ENCODE measurements at places on chromosomes 7 and 10. TPM values are rescaled to one million over a fixed set of nuclear protein-coding genes. Genes with fewer than 3 reads are reported as not detected.

- no peaks in the 10 kb centered on the region for H3K36me3 ChIP-seq
- no peak for DNase-seq
- H3K27ac ChIP-seq, result no peak overlapping the region
- H3K27me3 ChIP-seq, result peaks cover 96% of the 10 kb centered on the region
Measured at GRCh38 chr10:117162093-117163060, 24.3 kb upstream of the VAX1 start.

DNA sequence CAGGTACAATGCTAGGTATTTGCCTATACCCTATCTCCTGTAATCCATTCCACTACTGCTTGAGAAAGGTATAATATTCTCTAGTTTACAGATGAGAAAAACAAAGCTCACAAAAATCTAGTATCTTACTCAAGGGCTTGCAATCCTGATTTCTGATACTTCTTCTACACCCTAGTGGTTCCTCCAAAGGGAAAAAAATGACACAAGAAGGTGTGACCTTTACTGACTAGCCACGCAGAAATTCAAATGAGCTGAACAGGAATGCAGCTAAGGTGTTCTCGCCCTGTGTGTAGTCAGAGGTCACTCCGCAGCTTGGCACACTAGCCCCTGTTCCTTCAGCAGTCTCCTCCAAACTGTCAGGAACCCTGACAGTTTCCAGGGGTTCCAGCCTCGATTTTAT, 59.5 kb upstream of the TM9SF3 start:
- H3K27ac ChIP-seq, result no peak overlapping the region
- no peaks in the 10 kb centered on the region for H3K36me3 ChIP-seq
- no peak overlapping the region for H3K4me3 ChIP-seq
- H3K4me1 ChIP-seq, result peaks cover 1% of the 10 kb centered on the region

DNA sequence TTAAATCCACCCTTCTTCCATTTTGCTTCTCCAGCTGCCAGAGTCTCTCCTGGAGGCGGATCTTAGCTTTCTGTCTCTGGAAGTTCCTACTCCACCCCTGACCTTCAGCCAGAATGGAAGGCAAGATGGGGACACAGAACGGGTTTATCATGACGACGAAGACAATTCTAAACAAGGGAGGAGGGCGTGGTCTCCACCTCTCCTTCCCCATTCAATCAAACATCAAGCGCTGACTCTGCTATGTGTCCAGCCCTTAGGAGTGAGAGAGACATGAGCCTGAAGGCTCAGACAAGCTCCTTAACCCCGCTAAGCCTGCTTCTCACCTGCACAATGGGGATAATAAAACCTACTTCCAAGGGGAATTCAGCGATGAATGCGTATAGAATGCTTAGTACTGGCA, 3.1 kb downstream of the CYP17A1 start:
- peak overlapping the region; percentile 18 for H3K4me3 ChIP-seq
- peak overlapping the region; percentile 90 for H3K27ac ChIP-seq
- no peak for DNase-seq
- H3K36me3 ChIP-seq, result peaks cover 5% of the 10 kb centered on the region

Gene PLAU
- total RNA-seq, result 5.5 TPM

DNA sequence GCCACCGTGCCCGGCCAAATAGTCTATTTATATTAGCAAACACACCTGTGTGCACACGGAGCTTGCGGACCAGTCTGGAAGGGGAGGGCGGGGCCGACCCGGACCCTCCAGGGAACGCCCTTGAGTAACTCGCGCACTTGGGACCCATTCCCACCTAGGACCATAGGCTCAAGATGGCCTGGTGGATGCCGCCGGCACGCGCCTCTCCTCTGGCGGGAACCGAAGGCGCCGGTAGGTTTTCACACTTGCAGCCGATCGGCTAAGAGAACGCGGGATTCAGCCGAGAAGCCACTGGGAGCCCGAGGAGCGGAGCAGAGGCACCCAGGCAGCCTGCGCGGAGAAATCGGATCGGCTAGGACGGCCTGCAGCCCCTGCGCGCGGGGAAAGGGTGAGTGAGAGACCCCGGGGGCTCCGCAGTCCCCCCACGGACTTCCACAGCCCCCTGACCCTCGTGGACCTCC, 18.9 kb downstream of the IFT22 start:
- DNase-seq, result no peak
- H3K4me3 ChIP-seq, result peak overlapping the region; percentile 47
- H3K27me3 ChIP-seq, result peaks cover 62% of the 10 kb centered on the region
- no peak overlapping the region for H3K27ac ChIP-seq

Gene CHST3
- total RNA-seq, result 21.7 TPM

GRCh38 chr10:119316729-119317097, 109.3 kb downstream of the GRK5 start:
- H3K27me3 ChIP-seq, result no peaks in the 10 kb centered on the region
- peaks cover 48% of the 10 kb centered on the region for H3K4me1 ChIP-seq
- H3K36me3 ChIP-seq, result peaks cover 7% of the 10 kb centered on the region
- H3K27ac ChIP-seq, result peak overlapping the region; percentile 75

- no peak overlapping the region for H3K27ac ChIP-seq
- H3K4me3 ChIP-seq, result no peak overlapping the region
- H3K27me3 ChIP-seq, result no peaks in the 10 kb centered on the region
- DNase-seq, result no peak
Measured at GRCh38 chr10:132443605-132443982, 46.6 kb downstream of the PWWP2B start.

DNA sequence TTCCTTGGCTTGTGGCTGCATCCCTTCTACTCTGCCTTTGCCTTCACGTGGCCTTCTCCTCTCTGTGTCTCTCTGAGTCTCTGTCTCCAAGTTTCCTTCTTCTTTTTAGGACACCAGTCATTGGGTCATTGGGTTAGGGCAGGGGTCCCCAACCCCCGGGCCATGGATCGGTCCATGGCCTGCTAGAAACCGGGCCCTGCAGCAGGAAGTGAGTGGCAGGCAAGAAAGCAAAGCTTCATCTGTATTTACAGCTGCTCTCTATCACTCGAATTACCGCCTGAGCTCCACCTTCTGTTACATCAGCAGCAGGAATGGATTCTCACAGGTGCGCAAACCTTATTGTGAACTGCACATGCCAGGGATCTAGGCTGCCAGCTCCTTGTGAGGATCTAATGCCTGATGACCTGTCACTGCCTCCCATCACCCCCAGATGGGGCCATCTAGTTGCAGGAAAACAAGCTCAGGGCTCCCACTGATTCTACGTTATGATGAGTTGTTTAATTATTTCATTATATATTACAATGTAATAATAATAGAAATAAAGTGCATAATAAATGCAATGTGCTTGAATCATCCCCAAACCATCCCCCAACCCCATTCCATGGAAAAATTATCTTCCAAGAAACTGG, 47.9 kb upstream of the DOCK1 start:
- peaks cover 15% of the 10 kb centered on the region for H3K4me1 ChIP-seq
- H3K4me3 ChIP-seq, result no peak overlapping the region
- DNase-seq, result peak; percentile 24
- H3K27me3 ChIP-seq, result peaks cover 12% of the 10 kb centered on the region

Gene MYH16
- total RNA-seq, result not detected

DNA sequence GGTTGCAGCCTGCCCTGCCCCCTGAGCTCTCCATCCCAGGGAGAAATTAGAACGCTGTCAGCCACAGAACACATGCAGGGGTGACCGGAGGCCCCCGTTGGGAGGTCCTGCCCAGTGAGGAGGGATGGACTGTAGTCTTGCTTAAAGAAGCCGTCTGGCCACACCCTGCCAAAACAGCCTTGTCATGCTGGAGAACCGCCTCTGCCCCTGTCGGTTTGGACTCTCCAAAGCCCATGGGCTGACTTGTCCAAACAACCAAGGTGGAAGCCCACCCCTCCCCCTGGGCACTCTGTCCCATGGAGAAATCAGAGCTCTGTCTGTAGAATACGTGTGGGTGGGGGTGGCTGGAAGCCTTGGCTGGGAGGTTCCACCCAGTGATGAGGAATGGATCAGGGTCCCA, 12.7 kb upstream of the TBATA start:
- no peak overlapping the region for H3K27ac ChIP-seq
- H3K4me3 ChIP-seq, result no peak overlapping the region
- H3K4me1 ChIP-seq, result no peaks in the 10 kb centered on the region
- H3K36me3 ChIP-seq, result no peaks in the 10 kb centered on the region
- peaks cover 17% of the 10 kb centered on the region for H3K27me3 ChIP-seq

DNA sequence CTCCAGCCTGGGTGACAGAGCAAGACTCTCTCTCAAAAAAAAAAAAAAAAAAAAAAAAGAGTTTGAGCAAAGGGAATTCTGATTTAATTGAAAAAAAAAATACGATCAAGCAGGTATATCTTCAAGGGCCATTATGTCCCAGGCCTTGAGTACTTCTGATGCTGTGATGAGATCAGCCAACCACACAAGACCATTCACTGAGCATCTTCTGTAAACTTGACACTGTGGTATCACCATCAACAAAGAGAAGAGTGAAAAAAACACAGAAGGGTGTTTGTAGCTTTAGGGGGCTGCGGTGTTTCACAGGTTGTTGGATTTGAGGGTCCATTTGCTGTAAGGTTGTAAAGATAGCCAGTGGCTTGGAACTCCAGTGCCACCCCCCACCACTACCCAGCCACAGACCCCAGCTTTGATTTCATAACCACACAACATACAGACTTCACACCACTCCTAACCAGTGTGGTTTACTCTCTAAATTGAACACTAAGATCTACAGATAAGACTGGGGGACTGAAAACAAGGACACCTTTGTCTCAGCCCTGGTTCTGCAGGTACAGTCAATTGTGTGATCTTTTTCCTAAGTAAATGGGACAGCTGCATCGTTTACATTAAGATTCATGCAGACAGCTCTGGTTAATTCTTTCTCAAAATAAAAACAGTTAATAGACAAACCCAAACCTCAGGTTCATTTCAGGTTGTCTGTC, 66.4 kb downstream of the CDC123 start:
- no peak overlapping the region for H3K4me3 ChIP-seq
- H3K4me1 ChIP-seq, result peaks cover 9% of the 10 kb centered on the region
- H3K27me3 ChIP-seq, result no peaks in the 10 kb centered on the region
- DNase-seq, result no peak
- no peaks in the 10 kb centered on the region for H3K36me3 ChIP-seq

DNA sequence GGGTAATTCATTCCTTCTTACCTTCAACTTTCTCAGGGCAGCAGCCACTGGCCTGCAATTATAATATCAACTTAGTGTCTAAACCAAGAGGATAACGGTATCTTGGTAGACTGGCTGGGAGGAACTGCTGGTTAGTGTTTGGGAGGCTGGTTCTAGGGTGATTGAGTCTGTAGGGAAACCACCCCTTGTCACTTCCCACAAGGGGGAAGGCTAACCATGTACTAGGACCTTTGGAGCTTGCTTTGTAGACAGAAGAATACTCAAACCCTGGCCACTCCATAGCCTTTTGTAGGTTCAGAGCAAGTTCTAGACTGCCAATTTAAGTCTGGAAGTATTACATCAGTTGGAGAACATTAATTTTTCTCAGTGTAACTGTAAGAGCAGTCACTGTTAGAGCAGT, 51.3 kb downstream of the NHLRC2 start:
- no peak overlapping the region for H3K4me3 ChIP-seq
- no peak for DNase-seq
- H3K4me1 ChIP-seq, result no peaks in the 10 kb centered on the region
- peaks cover 31% of the 10 kb centered on the region for H3K36me3 ChIP-seq
- H3K27me3 ChIP-seq, result no peaks in the 10 kb centered on the region
- no peak overlapping the region for H3K27ac ChIP-seq

Gene RSPH10B
- 0.85 TPM for total RNA-seq

- H3K27me3 ChIP-seq, result no peaks in the 10 kb centered on the region
- peak; percentile 49 for DNase-seq
- no peak overlapping the region for H3K27ac ChIP-seq
- H3K36me3 ChIP-seq, result no peaks in the 10 kb centered on the region
- H3K4me1 ChIP-seq, result peaks cover 4% of the 10 kb centered on the region
- no peak overlapping the region for H3K4me3 ChIP-seq
Measured at GRCh38 chr10:86103391-86104101, 263.0 kb downstream of the GRID1 start.

DNA sequence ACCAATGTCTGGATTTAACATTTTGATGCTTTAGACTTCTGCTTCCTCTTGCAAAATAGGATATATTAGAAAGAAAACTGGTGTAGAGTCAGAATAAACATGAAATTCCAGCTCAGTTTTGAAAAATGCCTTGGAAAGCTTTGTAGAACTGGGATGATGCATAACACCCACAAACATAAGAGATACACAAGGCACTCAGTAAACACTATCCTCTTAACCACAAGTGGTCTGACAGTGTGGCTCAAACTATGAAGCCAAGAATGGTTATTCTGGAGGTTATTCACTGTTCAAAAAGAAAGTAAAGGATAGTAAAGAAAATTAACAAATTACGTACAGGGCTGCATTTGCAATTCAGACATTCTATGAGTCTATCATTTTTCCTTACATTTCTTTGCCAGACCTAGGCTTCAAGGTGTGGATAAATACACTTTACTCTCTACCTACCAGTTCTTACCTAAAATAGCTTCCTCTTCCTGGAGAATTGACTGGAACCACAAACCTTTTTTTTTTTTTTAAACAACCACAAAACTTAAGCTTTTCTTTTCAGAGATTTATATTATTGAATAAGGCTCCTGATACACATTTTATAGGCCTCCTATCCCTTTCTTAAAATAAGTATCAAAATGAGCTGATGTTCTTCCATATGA, 9.0 kb upstream of the RSBN1L start:
- H3K36me3 ChIP-seq, result peaks cover 33% of the 10 kb centered on the region
- H3K27me3 ChIP-seq, result no peaks in the 10 kb centered on the region
- H3K4me1 ChIP-seq, result peaks cover 33% of the 10 kb centered on the region
- peak overlapping the region; percentile 13 for H3K27ac ChIP-seq
- H3K4me3 ChIP-seq, result no peak overlapping the region

Gene PON3
- 0.17 TPM for total RNA-seq

DNA sequence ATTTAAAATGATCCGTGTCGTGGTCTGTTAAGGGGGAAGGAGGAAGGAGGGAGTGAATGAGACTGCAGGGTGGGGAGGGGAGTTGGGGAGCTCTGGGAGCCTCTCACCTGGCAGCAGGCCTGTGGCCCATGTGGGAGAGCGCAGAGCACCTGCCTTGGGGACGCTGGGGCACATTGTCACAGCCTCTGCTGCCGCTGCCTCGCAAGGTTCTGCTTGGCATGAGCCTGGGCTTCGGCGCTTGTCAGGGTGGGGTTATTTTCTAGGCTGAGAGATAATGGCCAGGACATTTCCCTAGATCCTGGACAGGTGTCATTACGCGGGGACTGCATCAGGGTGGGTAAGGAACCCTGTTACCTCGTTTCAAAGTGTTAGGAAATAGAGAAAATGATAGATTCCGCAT, 2.2 kb upstream of the SUN1 start:
- peak overlapping the region; percentile 75 for H3K4me3 ChIP-seq
- peaks cover 32% of the 10 kb centered on the region for H3K4me1 ChIP-seq
- H3K27me3 ChIP-seq, result no peaks in the 10 kb centered on the region

Gene SLC26A3
- 4.7 TPM for total RNA-seq

- peaks cover 9% of the 10 kb centered on the region for H3K4me1 ChIP-seq
- H3K36me3 ChIP-seq, result peaks cover 12% of the 10 kb centered on the region
- no peak overlapping the region for H3K4me3 ChIP-seq
- no peak overlapping the region for H3K27ac ChIP-seq
Measured at GRCh38 chr7:151351027-151351426, 9.4 kb downstream of the NUB1 start.

Gene GOT1
- 50.9 TPM for total RNA-seq

Measured in type B pancreatic cell (in vitro differentiated cells).